Daoy (cell line): ENCODE measurements at places on chromosomes 16 and 17. TPM values are rescaled to one million over a fixed set of nuclear protein-coding genes. Genes with fewer than 3 reads are reported as not detected.
A peak's percentile ranks its signal among the peaks of the same experiment; 100 is the strongest.

PRR35 gene
- total RNA-seq: 0.23 TPM in 1 of 2 replicates, not detected in the other

C1QTNF1 gene
- total RNA-seq: 33.0 and 42.5 TPM in 2 replicates

KRTAP2-2 gene
- total RNA-seq: not detected in 2 replicates

SLC5A11 gene
- total RNA-seq: not detected in 2 replicates

- DNase-seq: no peak
Observed at GRCh38 chr17:82408288-82408937, 9.7 kb upstream of the HEXD start.

- no peak for DNase-seq
Observed at GRCh38 chr16:85515830-85516397, 97.2 kb upstream of the GSE1 start.

- peak; percentile 47 for DNase-seq
Observed at GRCh38 chr17:48012151-48012520, 25.5 kb downstream of the COPZ2 start.

DNA sequence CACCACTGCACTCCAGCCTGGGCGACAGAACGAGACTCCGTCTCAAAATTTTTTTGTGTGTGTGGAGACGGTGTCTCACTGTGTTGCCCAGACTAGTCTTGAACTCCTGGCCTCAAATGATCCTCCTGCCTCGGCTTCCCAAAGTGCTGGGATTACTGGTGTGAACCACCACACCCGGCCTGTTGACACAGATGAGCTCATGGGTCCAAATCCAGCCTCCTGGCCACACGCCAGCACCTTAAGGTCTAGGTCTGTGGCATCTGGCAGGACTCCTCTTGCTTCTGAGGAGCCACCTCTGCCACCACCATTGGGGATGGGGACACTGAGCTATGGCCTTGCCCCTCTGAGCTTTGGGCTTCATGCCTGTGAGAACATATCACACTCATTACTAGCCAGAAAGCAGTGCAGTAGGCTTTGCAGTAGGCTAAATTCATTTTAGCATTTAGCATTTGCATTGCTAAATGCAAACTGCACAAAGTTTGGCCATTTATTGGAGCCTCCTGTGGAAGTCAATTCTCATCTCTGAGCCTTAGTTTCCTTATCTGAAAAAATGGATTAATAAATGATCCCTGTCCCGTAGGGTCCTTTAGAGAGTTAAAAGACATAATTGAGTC, 5.5 kb upstream of the CDIPT start:
- DNase-seq: peak; percentile 18

DNA sequence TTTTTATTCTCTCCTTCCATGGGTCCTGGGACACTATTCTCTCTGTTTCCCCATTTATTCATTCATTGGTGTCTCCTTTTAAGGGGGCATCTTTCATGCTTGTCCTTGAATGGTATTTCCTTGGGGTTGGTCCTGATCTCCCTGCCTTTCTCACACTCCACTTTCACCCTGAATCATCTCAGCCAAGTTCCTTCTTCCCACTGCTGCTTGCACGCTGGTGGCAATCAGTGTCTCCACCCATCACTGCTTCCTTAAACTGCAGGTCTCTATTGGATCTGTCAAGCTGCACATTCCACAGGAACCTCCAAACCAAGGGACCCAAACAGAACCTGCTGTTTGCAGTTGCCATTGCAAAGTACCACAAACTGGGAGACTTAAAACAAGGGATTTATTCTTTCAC, 89.3 kb upstream of the SDK2 start:
- DNase-seq: no peak

- peak; percentile 29 for DNase-seq
Observed at GRCh38 chr17:30600830-30601494, 123.8 kb downstream of the GOSR1 start.

GRCh38 chr17:70168044-70168976, 1.0 kb upstream of the KCNJ2 start:
- DNase-seq: peak; percentile 53
